ENCODE measurements at places on chromosomes 16 and 17.

DNA sequence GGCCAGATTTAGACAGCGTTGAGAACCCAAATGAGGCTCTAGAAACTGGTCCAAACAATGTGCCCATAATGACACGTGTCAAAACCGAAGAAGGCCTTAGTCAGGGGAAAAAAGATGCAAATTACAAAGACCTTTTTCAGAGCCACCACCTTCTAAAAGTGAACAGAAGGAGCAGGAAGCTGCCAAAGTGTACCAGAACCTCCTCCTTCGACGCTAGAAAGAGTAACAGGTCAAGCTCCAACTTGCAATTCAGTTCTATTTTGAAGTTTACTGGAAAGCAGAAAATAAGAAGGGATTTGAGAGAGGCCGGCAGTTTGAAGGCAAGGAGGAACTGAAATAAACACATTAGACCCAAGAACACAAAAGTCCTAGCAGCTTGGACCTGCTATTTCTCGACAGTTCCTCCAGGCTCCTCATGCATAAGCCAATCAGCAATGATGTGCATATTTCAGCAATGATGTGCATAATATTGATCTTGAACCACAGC is 61.8 kb downstream of the XYLT1 start:
- no peak for DNase-seq

DNA sequence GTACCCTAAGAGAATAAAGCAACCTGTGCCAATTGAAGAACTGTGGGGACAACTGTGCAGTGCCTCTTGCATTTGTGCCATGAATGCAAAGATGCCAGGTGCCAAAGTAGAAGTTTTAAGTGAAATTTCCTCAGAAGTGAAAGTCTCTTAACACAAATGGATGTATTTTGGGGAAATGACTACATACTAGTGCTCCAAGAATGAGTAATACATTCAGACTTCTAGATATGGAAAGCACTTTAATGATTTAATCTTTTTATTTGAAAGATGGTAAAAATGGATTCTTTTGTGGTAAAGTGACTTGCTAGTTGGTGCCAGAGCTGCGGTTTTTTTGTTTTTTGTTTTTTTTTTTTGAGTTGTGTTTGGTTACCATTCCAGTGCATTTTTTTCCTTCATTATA is 15.0 kb downstream of the UTP18 start:
- DNase-seq = no peak

GRCh38 chr17:27360507-27360906 is 66.6 kb downstream of the WSB1 start:
- no peak for DNase-seq

- peak; percentile 33 for DNase-seq
Measured at GRCh38 chr16:30715750-30716445, 16.9 kb downstream of the SRCAP start.

DNA sequence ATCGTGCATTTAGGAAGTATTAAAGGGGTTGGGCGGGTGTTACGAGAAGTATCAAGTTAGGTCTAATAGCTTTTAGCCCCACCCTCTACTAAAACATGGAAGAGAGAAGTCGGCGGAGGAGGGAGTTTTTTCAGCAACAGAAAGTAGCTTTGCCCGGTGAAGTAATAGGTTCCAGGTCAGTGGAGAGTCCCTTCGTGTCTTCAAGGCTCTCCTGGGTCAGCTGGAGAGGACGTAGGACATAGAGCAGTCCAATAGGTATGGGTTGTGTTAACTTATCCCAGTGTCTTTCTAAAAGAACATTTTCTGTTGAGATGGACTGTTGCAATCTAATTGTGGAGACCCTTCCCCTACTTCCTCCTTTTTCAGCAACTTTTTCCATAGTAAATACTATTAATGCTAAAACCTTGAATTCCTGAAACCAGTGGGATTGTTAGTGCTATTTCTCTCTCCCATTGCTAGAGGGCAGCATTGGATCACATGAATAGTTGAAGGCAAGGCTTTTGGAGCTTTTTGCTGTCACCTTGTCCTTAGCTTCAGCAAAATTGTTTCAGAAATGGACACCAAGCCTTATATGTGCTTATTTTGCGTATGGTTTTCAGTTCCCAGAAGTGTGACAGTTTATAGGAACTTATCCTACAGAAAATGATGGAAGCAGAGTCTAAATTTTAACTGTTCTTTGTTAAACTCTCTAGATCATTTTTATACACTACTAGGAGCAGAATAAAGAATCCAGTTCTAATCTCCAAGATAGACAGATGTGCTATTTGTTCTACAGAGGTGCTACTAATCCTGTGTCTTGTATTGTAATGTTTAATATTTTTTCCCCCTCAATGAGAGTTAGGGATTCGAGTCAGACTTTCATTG is 38.4 kb downstream of the UTP18 start:
- DNase-seq = peak; percentile 75

- peak; percentile 45 for DNase-seq
Measured at GRCh38 chr16:54447576-54448440, 161.2 kb upstream of the IRX3 start.
